ENCODE measurements at places on chromosomes 16 and 17. TPM values are rescaled to one million over a fixed set of nuclear protein-coding genes. Genes with fewer than 3 reads are reported as not detected.

DNA sequence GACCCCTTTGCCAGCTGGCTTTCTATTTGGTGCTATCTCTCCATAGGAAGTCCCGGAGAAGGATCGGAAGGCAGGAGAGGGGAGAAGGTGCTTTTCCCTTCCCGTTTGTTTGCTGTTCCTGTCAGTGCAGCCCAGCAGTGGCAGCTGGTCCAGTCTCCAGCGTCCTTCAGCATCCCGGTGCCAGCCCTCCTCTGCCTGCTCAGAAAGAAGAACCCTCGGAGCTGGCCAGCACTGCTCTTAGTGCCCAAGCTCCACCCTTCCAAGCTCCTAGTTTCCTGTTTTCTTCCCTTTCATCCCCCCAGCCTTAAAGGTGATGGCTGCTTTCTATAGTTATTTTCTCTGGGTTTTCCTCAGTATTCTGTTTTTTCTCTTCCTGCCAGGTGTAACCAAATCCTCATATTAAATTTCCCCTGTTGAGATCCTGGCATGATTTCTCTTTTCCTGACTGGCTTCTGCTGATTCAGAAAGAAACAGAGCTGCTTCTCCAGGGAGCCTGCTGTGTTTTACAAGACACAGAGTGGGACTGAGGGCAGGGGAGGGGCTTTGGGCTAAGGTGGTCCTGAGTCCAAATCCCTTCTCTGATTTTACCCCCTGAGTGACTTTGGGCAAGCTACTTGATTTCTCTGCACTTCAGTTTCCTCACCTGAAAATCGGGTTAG is 186.8 kb downstream of the COPRS start:
- peak; percentile 53 for DNase-seq

The CETP gene
- 0.60 TPM for total RNA-seq

GRCh38 chr16:1155353-1156054 is 2.6 kb downstream of the CACNA1H start:
- no peak for DNase-seq

The BRICD5 gene
- total RNA-seq: 2.6 TPM

DNA sequence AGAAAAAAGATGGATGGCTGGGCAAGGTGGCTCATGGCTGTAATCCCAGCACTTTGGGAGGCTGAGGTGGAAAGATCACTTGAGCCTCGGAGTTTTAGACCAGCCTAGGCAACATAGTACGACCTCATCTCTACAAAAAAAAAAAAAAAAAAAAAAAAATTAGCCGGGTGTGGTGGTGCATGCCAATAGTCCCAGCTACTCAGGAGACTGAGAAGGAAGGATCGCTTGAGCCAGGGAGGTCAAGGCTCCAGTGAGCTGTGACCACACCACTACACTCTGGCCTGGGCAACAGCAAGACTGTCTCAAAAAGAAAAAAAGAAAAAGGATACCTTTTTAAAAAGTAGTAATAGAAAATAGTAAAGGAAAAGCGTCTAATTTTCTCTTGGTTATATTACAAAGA is 20.7 kb downstream of the ZNF652 start:
- no peak for DNase-seq

DNA sequence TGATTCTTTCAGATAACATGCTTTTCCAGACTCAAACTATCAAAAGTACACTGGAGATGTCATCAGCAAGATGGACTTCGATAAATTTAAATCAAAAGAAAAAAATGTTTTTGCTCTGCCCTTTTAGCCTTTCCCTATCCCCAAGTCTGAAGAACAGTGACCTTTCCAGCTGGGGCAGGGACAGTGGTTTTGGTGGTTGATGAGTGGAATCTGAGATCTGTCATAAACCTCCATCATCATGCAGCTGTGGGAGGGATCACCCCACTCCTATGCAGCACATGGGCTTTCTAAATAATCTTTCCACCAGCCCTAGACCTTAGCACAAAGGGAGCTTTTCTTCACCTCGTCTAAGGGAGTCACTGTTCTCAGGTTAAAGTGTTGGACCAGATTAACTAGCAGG is 869.5 kb upstream of the SOX9 start:
- DNase-seq: no peak

The CDC6 gene
- 1.4 TPM for total RNA-seq

The DGKE gene
- total RNA-seq: 7.6 TPM

The PSMD7 gene
- 68.4 TPM for total RNA-seq

- DNase-seq: no peak
Measured at GRCh38 chr16:77113835-77114234, 77.2 kb upstream of the MON1B start.

GRCh38 chr16:87801679-87802259 is 36.0 kb upstream of the KLHDC4 start:
- no peak for DNase-seq

DNA sequence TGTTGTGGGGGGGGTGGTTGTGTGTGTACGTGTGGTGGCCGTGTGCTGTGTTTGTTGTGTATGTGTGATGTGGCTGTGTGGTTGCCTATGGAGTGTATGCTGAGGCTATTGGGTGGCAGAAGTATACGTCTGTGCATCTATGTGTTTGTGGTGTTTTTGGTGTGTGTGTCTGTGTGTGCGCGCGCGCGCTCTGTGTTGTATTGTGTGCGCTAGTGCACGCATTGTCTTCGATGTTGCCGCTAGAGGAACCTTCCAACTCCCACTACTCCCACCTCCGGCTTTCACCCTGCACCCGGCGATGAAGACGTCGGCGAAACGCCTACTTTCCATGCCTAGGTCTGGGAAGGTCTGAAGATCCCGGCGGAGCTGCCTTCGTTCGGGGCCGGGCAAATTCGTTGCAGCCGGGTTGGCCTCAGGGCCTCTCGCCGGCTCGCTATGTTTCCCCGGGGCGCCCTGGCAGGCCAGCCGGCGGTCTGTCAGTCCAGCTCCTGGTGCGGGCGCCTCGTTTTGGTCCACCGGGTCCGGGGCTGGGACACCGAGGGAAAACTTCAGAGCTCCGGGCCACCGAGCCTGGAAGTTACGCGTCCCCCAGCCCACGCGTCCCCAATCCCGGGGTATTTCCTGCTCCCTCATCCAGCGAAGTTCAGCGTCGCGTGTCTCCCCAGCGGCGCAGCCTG is 5.2 kb upstream of the DLX4 start:
- DNase-seq: no peak

The DOC2A gene
- 0.33 TPM for total RNA-seq

The ABCA8 gene
- 70.7 TPM for total RNA-seq

DNA sequence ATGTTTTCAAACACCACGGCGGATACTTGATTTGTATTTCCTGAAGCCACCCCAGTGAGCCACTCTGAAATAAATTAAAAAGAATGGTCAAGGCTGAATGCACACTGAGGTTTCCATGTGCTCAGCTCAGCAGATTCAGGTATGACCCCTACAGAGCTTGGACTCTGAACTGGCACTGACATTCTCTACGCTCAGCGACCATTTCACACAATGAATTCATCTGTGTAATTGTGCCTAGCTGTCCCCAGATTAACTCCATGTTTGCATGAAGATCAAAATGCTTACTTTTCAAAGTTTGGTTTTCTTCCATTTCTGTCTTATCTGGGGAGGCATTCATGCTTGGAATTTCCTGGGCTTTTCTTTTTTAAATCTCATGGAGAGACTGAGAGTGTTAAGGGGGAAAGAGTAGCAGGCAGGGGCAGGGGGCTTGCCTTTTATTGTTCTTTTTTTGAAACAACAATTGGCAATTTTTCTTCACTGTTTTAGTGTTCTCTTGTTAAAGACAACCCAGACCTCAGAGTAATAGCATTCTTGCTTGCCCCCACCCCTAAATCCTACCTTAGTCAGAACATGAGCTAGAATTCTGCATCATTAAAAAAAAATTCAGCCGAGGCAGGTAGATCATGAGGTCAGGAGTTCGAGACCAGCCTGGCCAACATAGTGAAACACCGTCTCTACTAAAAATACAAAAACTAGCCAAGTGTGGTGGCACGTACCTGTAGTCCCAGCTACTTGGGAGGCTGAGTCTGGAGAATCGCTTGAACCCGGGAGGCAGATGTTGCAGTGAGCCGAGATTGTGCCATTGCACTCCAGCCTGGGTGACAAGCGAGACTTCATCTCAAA is 85.5 kb upstream of the HNF1B start:
- DNase-seq: no peak
